ENCODE measurements at places on chromosomes 5 and 9. TPM values are rescaled to one million over a fixed set of nuclear protein-coding genes. Genes with fewer than 3 reads are reported as not detected.

- no peak overlapping the region for H3K27ac ChIP-seq
- H3K4me3 ChIP-seq = no peak overlapping the region
- no peaks in the 10 kb centered on the region for H3K36me3 ChIP-seq
- no peaks in the 10 kb centered on the region for H3K27me3 ChIP-seq
- no peak for DNase-seq
Observed at GRCh38 chr5:151780348-151780747, 8.6 kb downstream of the G3BP1 start.

DNA sequence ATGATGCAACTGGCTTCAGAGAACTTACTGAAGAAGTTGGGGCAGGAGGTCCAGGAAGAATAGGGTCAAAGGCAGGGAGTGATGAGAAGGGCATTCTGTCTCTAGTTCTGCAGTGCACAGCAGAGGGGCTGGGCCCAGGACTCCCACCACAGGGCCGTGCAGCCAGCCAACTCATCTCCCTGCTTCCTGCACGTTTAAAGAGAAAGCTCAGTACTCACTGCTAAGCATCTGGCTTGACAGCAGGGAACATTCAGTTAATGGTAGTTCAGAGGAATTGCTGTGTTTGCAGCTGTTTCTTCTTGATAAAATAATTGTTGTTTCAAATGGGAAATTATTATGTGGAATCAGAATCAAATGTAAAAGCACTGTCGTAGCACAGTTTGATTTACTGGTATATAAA is 25.6 kb upstream of the SCAMP1 start:
- no peaks in the 10 kb centered on the region for H3K4me1 ChIP-seq
- H3K36me3 ChIP-seq = no peaks in the 10 kb centered on the region
- H3K27ac ChIP-seq = no peak overlapping the region
- DNase-seq = no peak

DNA sequence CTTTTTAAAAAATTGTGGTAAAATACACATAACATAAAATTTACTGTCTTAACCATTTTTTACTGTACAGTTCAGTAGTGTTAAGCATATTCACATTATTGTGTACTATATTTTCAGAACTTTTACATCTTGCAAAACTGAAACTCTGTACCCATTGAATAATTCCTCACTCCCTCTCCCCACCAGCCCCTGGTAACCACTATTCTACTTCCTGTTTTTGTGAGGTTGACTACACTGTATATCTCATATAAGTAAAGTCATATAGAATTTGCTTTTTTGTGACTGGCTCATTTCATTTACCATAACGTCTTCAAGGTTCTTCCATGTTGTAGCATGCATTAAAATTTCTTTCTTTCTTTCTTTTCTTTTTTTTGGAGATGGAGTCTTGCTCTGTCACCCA is 87.0 kb downstream of the LNPEP start:
- no peaks in the 10 kb centered on the region for H3K27me3 ChIP-seq
- no peak overlapping the region for H3K27ac ChIP-seq
- no peak for DNase-seq
- H3K4me3 ChIP-seq = no peak overlapping the region

- no peaks in the 10 kb centered on the region for H3K36me3 ChIP-seq
- no peak overlapping the region for H3K27ac ChIP-seq
- H3K4me3 ChIP-seq = no peak overlapping the region
- H3K27me3 ChIP-seq = no peaks in the 10 kb centered on the region
- H3K4me1 ChIP-seq = peaks cover 6% of the 10 kb centered on the region
- no peak for DNase-seq
Observed at GRCh38 chr9:112858005-112858404, 32.7 kb downstream of the SLC46A2 start.

- H3K4me3 ChIP-seq = no peak overlapping the region
- H3K27ac ChIP-seq = no peak overlapping the region
- DNase-seq = no peak
Observed at GRCh38 chr5:751496-751895, 33.0 kb downstream of the ZDHHC11B start.

DNA sequence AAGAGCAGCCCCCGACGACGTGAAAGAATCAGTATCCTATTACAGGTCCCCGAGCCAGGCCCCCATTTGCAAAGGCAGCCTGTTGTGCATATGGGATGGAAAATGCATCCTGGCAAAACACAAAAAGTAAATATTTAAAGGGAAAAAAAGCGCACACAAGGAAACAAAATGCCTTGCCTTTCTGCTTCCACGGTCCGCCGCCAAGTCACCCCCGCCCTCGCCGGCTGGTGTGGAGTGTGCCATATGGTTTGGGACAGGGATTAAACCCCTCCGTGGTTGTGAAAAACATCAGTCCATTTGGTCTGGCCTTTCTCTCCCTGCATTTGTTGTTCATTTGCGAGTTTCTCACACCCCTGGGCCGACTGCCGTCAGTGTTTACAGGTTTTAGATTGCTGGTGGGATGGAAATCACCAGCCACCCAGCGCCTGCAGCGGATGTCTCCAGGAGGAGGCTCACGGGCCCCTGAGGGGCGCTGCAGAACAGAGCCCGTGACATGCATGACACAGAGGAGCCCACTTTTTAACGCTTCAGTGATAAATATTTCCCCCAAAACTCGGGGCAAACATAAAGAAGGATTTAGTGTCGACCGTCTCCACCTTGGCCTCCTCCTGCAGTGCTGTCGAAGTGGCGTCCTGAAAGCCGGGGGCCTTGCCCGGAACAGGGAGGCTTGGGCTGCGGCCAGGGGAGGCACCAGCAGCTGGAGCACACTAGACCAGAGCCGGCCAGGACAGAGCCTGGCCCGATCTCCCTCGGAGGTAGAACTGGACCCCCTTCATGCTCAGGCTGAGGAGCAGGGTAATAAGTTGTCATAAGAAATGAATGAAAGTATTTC is 161.5 kb downstream of the HSD17B3 start:
- no peak for DNase-seq
- H3K4me3 ChIP-seq = no peak overlapping the region
- H3K27me3 ChIP-seq = no peaks in the 10 kb centered on the region
- H3K27ac ChIP-seq = no peak overlapping the region

Gene SLC6A19
- 0.05 TPM for total RNA-seq

Gene DMRT3
- total RNA-seq = 0.24 TPM

Gene PLPPR1
- total RNA-seq = not detected

Gene GGTA1
- 3.9 TPM for total RNA-seq

Gene GM2A
- 6.2 TPM for total RNA-seq

Gene LCN1
- not detected for total RNA-seq

Gene ANKRD31
- total RNA-seq = not detected

Gene DBH
- total RNA-seq = not detected
